Calu3 (cell line): ENCODE measurements at places on chromosomes 4 and X. TPM values are rescaled to one million over a fixed set of nuclear protein-coding genes. Genes with fewer than 3 reads are reported as not detected.

- H3K27me3 ChIP-seq, result no peaks in the 10 kb centered on the region
- no peak for DNase-seq
- H3K27ac ChIP-seq, result no peak overlapping the region
- H3K36me3 ChIP-seq, result no peaks in the 10 kb centered on the region
These were observed 275.4 kb downstream of the ARHGAP10 start for GRCh38 chr4:148007314-148007760.

- no peak for DNase-seq
- H3K4me3 ChIP-seq, result no peak overlapping the region
- H3K4me1 ChIP-seq, result no peaks in the 10 kb centered on the region
- no peaks in the 10 kb centered on the region for H3K27me3 ChIP-seq
- peaks cover 5% of the 10 kb centered on the region for H3K36me3 ChIP-seq
- no peak overlapping the region for H3K27ac ChIP-seq
These were observed 9.4 kb downstream of the TMEM187 start for GRCh38 chrX:153981771-153982533.

GRCh38 chr4:108146819-108147218, 21.9 kb downstream of the LEF1 start:
- no peak for DNase-seq
- H3K4me3 ChIP-seq, result no peak overlapping the region
- H3K36me3 ChIP-seq, result no peaks in the 10 kb centered on the region

Gene ARL13A
- total RNA-seq, result not detected in 2 replicates

Gene PNMA5
- not detected in 2 replicates for total RNA-seq

Gene PNMA3
- total RNA-seq, result not detected in 2 replicates
